ENCODE measurements at places on chromosomes 4 and X.
A peak's percentile ranks its signal among the peaks of the same experiment; 100 is the strongest.

DNA sequence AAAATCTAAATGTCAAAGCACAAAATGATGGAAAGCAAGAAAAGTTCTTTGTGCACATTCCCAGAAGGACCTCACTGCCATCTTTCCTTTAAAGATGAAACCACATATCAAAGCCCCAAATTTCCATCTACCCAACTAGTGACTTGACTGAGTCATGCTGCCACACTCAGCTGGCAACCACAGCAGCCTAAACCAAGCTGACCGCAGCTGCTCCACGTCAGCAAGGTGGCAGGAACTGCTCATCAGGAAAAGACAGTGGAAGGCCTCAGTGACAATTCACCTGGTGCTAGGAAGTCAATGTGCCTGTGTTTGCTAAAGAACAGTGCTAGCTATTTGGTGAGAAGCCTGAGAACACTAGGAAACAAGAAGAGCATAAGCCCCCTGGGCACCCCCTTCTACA is 26.1 kb downstream of the ACOX3 start:
- no peak for DNase-seq

GRCh38 chr4:133058701-133059100 is 90.4 kb upstream of the PCDH10 start:
- DNase-seq, result no peak

DNA sequence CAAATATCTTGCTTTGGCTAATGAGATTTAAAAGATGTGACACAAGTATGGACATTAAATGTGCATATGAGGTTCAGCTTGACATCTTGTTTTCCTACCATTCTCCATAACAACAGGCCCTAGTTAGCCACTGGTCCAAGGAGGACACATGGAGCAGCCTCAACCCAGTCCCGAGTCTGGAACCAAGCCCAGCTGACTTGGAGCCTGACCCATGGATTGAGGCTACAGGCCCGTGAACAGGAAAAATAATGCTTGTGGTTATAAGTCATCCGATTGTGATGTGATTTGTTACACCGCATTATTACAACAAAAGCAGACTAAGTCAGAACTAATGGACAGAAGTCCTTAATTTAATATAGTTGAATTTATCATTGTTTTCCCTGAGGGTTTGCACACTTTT is 123.2 kb upstream of the BANK1 start:
- no peak for DNase-seq

DNA sequence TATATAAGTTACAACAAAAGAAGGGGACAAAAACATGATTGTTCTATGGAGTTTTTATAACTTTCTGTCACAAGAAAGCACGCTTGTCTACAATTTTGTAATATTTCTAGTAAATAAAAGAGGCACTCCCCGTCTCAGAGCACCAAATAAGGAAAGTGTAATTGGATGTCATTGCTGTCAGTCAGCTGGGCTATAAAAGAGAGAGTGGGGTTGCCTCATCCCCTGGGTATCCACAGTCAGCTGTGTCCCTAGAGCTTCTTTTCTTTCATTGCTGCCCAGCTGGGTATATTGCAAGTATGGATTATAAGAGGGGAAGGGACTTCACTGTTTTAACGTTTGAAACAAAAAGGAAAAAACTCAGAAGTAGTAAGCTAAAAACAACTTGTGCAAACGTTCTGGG is 61.3 kb downstream of the NPNT start:
- DNase-seq, result no peak

GRCh38 chrX:19852014-19853005 is 35.1 kb downstream of the SH3KBP1 start:
- DNase-seq, result no peak

- DNase-seq, result no peak
Observed at GRCh38 chr4:165931741-165932140, 58.7 kb downstream of the TLL1 start.

DNA sequence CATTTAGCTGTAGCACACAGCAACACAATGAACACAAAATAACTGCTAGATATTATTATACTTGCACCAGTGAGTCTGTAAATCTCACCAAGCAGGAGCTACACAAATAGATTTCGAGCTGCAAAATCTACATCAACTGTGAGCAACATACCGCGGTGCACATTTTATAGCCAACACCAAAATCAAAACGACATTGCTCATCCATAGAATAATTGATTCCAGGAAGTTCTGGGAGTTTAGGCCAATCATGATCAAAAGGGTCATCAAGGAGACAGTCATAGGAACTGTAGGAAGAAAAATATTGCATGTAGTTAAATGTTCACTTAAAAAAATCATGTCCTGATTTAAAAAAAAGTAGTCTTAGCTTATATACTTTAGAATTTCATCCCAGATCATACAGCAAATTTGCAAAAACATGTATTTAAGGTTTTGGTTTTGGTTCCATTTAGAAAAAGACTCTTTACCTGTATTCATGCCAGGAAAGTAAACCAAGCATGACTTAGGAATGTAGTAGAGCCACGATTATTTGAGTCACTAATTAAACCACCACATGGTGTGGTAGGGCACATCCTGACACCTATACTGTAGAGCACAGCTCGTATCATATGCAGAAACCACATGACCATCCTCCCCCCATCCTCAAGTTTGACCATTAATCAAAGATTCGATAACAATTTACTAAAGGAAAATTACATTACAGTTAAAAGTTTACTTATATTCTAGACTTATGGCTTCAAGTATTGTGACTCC is 250.4 kb downstream of the ADAMTS3 start:
- no peak for DNase-seq

DNA sequence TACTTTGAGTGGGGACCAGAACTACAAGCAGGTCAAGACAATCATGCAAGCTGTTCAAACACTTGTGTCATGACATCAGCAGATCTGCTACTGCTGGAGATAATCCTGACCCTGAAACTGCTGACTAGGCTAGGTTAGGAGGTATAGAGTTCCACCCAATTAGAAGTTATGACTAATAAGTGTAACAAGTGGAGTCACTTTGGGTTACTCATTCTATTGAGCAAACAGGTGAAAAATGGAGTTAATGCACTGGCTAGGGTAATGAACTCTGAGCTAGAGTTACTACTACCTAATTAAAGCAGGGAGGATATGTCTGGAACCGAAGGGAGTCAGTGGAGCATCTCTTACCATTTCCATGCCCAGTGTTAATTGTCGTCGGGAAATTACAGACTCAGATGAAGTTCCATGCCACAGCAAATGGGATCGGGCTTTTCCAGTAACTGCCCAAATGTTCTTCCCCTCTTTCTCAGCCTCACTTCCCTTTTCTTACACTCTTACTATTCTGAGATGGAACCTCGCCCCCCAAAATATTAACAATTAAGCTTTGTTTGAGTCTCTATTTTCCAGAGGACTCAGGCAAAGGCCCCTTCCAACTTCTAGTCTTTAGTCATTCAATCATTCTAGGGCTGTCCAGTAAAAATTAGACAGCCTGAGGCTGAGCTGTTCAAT is 19.8 kb upstream of the MANBA start:
- no peak for DNase-seq

DNA sequence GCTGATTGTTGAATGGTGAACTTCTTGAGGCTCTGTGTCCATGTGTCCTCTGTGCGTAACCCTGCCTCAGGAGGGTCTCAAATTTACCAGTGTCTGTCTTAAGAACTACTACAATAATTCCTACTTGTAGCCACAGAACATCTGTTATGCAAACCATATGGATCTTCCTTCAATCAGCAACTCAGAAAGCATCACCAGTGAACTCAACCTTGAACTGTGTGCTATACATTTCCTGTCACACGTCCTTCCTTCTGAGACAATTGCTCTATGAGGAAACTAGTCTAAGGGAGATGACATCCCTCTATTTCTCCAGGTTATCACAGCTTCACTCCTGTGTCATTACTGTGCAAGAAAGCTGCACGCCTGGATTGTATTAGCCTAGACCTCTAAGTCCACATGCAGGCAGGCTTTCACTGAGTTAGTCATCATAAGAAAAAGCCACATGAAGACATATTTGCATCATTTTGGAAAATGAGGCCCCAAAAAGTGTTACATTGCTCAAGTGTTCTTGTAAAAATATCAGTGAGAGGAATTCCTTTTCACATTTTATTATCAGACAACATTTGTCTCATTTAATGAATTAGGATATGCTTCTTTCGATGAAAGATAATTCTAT is 157.8 kb downstream of the AFF2 start:
- DNase-seq, result no peak

GRCh38 chr4:73600954-73601353 is 19.3 kb downstream of the RASSF6 start:
- DNase-seq, result no peak

- DNase-seq, result no peak
Observed at GRCh38 chrX:151983186-151983585, 8.7 kb upstream of the GABRE start.

DNA sequence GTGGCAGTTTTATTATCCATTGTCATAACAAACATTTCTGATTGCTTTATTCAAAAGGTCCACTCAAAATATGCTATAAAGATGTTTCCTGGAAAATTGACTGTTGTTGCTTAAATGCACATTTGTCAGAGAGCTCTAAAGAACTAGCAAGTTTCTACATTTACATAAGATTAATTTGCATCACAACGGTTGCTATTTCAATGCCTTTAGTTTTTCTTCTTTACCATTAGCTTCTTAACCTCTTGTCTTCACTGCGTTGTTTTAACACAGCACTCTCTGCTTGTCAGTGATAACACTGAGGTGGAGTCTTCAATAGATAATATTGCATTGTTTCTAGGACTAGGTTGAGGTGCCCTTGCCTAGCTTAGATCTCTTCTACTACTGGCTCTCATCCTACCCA is 76.7 kb upstream of the GALNT7 start:
- no peak for DNase-seq

GRCh38 chr4:53559021-53559620 is 32.2 kb downstream of the LNX1 start:
- DNase-seq, result no peak

GRCh38 chrX:20514358-20514757 is 247.6 kb upstream of the RPS6KA3 start:
- DNase-seq, result peak; percentile 29

DNA sequence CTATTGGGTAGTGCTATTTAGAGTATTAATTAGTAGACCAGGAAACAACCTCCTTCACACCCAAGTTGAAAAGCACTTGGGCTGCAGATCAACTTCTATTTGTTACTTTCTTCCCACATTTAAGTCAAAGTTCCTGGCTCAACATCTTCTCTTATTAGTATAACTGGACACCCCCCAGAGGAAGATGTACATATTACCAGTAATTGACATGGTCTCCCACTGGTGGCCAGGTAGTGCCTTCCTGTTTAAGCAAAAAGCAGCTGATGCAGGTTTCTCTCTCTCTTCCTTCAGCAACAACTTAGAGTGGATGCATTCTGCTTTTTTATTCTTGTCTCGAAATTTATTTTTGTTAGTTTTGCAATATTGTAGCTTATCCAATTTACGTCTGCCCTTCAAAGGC is 438.1 kb downstream of the GBA3 start:
- DNase-seq, result no peak

DNA sequence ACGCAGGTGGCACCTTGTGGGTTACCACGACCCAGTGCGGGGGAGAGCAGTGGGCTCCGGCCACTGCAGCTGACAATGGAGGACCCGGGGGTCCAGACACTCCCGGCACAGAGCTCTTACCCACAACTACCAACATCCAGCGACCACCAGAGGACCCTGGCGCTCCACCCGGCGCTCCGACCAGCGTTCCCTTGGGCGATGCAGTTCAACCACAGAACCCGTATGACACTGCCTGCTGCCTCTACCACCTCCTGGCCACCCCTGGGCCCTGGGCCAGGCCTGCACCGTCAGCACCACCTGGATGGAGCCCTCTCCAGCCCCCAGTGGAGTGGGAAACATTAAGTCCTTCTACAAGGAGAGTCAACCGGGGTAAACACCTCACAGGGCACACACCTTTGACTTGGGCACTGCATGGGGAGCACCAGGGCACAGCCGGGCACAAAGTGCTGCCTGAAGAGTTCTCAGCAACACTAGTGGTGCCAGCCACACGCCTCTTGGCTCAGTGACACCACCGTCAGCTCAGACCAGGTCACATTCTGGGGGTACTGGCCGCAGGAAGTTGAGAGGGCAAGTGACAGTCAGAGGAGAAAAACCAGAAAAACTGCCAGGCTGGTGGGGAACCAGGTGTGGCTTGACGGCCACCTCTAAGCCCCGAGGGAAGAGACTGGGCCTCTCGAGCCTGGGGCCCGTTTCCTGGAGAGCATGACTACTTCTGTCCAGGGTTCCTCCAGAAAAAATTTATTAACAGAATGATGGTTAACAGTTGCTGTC is 2.6 kb downstream of the CTBP1 start:
- DNase-seq, result no peak

DNA sequence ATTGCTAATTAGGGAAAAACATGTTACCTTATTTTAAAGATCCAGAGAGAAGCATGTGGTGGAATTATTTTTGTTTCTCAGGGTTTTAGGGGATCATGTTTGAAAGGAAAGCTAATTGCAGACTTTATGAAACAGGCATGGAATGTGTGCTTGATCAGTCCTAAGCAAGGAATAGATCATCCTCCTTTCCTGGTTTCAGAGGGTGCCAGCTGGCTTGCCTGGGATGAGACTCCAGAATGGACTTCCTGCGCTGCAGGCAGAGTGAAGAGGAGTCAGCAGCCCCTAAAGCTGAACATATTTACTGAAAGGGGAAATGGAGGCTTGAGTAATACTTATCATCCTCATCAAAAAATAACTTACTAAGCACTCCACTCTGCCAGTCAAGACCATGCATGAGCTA is 13.3 kb downstream of the FGF5 start:
- DNase-seq, result no peak

- no peak for DNase-seq
Observed at GRCh38 chr4:127000110-127000509, 632.6 kb upstream of the INTU start.

GRCh38 chr4:32140636-32141035 is 1420.5 kb downstream of the PCDH7 start:
- DNase-seq, result peak; percentile 60

DNA sequence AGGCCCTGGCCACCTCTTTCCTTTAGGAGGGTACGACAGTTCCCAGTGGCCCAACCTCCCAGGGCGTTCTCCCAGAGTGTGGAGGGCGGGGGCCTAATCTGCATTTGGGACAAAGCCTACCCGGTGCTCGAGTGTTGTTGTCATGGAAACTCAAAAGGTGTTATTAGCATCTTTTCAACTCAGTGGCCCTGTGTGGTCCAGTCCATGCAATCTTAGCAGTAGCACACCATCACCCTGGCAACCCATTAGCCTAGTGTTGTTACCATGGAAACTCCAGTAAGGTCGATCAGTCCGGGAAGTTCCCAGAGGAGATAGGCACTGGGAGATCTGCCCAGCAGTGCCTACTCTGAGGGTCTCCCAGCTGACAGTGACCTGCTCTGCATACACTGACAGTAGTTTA is 20.2 kb downstream of the APLN start:
- no peak for DNase-seq

GRCh38 chr4:54120518-54120917 is 20.6 kb downstream of the GSX2 start:
- no peak for DNase-seq

GRCh38 chr4:181877329-181877848 is 365.8 kb upstream of the TENM3 start:
- no peak for DNase-seq

DNA sequence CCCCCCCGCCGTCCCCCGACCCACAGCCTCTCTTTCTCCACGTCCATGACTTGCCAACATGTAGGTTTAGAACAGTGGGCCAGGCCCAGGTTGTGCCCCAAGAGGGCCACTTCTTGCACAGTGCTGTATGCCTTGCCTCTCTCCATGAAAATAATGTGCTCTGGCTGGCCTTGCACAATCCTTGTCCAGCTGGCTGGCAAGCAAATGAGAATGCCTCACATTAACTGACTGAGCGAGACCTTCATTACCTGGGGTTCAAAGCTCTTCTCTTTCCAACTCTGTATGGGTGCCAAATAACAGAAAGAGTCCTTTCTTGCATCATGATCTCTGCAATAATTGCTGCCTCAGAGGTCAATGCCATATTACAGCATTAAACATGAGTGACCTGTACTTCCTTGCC is 416.6 kb downstream of the FGF13 start:
- DNase-seq, result no peak
